Mucosa of descending colon (tissue), 3 donors: ENCODE measurements at places on chromosomes 1 and 21. TPM values are rescaled to one million over a fixed set of nuclear protein-coding genes. Genes with fewer than 3 reads are reported as not detected.

DNA sequence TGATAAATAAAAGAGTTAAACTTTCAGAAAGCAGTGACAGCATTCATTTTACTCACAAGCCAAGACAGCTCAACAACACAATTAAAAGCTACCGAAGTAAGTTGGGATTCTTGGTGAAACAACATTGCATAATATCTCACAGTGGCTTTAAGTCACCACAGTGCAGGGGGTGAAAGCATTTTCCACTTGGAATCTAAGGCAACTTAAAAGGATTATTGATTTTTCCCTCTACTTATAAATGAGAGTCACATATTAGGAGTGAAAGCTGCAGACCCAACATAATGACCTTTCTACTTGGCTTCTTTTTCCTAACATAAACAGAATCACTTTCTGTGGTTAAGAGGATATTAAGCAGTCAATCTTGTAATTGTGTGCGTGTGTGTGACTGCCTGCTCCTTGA lies 536.6 kb upstream of the CXADR start:
- DNase-seq, result no peak

DNA sequence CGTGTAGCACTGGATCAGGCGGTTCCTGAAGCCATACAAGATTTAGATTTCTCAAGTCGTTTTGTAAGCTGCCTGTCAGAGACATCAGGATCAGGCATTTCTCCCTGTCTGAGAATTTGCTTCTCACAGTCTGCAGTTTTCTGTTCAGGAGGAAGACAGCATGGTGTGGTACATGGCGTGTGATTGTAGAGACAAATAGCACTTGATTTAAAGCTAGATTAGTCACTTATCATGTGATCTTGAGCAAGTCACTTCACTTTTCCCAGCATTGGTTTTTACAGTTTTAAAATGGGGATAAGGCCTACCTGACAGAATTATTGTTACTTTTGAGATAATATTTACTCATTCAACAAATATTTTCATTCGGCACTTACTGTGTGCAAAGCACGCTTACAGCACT lies 63.3 kb downstream of the AK4 start:
- no peak for DNase-seq

Gene OR2L2
- total RNA-seq, result 0.09 TPM

Gene SLC44A5
- 1.6 TPM for total RNA-seq

GRCh38 chr1:229456016-229456415 lies 22.1 kb upstream of the ACTA1 start:
- no peak for DNase-seq

Gene CHD5
- total RNA-seq, result 2.1 TPM

DNA sequence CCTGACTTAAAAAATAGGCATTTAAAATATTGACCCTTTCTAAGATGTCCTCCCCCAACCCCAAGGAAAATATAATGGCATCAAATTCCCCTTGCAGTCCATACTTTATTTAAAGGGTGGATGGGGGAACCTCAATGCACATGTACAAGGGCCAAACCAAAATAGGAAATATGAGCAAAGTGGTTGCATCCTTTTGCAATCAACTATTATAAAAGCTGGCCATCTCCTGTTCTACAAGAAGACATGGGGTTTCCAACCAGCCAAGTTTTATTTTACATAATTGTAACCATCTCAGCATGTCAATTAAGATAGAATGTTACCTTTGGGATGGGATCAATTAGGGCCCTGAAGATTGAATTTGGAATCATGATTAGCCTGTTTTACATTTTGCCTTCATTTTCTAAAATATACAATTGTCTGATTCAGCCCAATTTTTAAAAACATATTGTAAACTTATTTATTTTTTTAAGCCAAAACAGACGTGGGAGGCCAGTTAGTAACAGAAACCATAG lies 146.7 kb upstream of the NFIA start:
- no peak for DNase-seq

Gene AMPD1
- total RNA-seq, result 0.63 TPM
